ENCODE measurements at places on chromosomes 11 and 22. TPM values are rescaled to one million over a fixed set of nuclear protein-coding genes. Genes with fewer than 3 reads are reported as not detected.

CUL5 gene
- total RNA-seq: 38.9 TPM

HYLS1 gene
- 5.5 TPM for total RNA-seq

GRCh38 chr11:33317662-33318061 lies 60.5 kb downstream of the HIPK3 start:
- DNase-seq: no peak

DNA sequence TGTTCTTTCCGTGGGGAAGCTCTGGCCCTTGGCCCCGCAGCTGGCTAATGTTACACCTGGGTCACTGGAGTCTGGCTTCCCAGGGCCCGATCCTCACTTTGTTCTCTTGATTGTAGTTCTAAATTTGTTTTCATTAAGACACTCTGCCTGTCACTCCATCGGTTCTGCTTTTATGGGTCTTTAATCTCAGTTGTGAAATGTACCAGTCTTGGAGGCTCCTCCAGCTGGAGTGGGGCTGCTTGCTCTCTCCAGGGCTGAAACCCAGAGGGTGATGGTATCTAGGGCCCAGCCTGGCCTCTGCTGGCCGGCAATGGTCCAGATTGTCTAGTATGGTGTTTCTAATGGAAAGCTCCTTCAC lies 352.9 kb downstream of the TENM4 start:
- no peak for DNase-seq

GRCh38 chr11:100098560-100098959 lies 588.5 kb upstream of the ARHGAP42 start:
- DNase-seq: no peak

GRCh38 chr11:19116276-19116970 lies 545 bp upstream of the ZDHHC13 start:
- DNase-seq: no peak

DNA sequence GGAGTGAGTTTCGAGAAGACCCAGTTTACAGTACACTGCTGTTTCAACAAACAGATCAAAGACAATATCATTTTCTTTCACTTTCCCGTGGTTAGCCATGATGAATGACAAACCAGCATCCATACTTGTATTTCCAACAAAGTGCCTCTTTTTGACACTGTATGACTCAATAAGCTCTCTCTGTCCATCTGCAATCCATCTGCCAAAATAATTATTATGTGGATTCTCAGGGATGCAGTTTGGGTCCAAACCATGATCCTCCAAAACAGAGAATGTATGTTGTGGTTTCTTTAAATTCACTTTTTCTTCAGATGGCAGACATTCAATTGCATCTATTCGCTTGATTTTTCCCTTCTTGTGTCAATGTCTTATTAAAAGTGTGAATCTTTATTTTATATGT lies 37.8 kb upstream of the RASD2 start:
- no peak for DNase-seq
